NCI-H774 (cell line): ENCODE measurements at places on chromosomes 6 and 20.

DNA sequence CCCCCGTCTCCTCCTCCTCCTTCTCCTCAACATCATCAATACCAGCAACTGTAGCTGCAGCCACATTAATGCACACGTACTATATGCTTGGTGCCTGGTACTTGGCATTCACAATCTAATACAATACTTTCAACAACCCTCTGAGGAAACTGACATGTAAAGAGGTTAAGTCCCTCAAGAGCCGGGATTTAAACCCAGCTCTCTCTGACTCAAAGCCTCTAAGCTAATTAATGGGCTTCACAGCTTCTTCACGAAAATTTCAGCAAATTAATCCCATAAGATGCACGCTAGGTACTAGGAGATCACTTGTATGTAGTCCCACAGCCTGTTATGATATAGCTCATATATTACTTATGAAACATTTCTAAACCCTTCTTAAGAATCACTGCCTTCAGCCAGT, 73.1 kb upstream of the IPCEF1 start:
- DNase-seq = no peak

DNA sequence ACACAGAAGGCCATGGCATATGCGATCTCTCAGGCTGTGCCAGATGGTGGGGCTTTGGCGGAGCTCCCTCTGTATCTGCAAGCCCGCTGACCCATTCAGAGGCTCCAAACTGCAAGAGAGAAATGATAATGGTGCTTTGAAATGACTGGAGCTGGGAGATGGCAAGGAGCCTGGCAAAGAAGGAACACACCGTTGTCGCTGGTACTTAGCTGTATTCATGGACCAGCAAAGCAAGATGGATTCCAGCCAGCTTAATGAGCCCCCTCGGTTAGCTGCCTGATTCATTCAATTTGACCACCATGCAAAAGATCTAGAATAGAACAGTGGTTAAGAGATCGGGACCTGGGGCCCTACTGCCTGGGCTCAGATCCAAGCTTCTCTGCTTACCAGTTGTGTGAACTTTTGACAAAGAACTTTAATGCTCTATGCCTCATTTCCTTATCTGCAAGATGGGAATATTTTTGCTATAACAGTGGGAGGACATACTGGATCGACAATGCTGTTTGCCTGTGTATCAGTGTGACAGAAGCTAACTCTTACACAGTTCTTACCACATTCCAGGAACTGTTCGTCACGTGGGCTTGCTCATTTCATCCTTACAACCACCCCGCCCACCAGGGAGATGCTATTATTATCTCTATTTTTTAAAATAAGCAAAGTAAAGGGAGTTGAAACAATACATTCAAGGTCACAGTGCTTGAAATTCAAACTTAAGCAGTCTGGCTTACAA, 317.8 kb upstream of the SULF2 start:
- DNase-seq = no peak

GRCh38 chr6:137764464-137764863, 102.6 kb upstream of the TNFAIP3 start:
- DNase-seq = no peak

DNA sequence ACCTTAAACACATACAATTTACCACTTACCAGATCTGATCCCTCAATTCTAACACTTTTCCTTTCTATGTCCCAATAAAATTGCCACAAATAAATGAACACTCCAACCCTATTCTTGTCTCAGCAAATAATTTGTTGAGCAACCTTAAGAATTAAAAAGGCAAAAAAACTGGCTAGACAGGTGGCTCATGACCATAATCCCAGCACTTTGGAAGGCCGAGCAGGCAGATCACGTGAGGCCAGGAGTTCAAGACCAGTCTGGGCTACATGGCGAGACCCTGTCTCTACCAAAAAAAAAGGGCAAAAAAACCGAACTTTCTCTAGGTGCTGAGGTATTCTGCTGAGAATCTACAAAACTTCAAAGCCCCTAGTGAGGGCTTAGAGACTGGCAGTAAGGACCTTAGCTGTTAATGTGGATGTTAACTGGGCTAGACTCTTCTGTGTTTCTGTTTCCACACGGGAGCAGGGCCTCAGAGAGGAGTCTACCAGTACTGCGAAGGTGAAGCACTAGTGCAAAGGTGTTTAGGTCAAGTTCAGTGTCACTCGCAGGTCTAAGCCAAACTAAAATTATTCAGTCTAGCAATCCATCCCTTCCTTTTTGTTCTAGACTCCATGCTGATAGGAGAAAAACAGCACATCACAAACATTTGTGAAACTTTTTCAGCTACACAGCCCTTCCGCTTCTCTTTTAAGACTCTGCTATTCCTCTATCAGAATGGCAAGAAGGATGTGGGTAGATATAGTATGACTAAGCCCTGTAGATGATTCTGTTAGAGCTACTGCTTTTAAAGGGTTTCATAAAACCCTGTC, 2.6 kb downstream of the FASTKD5 start:
- DNase-seq = no peak

DNA sequence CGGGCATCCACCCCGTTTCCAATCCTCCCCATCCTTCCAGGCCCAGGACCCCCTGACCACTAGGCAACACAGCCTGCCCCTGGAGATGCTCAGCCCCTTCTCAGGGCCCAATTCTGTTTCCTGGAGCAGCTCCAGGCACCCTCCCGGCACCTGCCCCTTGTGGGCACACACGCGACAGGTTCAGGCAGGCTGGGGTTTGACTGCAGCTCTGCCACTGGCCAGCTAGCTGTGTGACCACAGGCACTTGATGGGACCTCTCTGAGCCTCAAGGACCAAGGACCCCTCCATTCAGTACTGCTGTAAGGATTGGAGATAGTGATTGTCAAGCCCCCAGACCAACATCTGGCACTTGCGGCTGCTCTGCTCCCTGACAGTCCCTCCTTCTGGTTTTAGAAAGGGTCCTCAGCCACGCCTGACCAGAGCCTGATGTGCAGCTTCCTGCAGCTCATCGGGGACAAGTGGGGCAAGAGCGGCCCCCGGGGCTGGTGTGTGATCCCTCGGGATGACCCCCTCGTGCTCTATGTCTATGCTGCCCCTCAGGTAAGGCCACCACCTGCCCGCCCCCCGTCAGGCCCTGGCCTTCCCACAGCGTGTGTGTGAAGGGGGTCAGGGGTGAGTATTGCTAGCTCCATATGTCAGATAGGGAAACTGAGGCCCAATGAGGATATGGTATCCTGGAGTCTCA, 21.7 kb downstream of the FGD2 start:
- DNase-seq = no peak

DNA sequence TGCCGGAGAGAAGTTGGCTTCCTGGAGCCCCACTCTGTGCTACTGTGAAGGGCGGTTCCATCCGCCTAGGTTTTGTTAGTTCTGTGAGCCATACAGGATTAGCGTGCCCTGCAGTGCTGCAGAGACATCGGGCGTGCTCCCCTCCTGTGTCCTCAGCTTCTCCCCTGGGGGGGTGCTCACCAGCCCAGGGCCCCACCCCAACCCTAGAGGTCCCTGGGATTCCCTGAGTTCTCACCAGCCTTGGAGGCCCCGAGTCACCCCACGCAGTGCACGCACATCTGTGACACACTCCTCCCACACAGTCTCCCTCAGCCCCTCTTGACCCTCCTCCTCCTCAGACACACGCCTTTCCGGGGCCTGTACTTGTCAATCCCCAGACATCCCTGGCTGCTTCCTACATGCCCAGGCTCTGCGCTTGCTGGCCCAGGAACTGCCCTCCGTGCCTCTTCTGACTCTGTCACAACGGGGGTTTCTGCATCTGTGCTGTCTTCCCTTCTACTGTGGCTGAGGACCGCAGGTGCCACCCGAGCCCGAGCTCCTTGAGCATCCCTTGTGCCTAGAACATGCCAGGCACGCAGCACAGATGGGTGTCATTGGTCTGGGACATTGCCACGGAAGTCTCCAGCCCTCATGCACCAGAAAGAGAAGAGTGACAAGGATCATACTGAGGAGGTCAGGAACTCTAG, 123.2 kb upstream of the RPS6KA2 start:
- no peak for DNase-seq

DNA sequence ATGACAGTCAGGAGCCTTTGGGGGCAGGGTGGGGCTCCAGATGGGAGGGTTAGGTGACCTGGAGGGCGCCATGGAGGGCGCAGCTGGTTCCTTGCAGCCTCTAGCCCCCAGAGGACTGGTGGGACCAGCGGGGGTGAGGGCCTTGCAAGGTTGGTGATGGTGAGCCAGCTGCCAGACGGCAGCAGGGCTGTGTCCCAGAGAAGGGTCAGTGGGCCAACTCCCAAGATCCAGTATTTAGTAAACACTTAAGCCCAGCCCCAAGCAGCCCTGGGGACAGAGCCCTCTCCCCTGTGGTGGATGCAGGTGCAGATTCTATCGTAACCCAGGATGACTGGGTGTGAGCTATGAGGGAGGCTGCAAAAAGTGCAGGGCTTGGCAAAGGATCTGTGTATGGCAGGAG, 201.5 kb upstream of the RNF24 start:
- DNase-seq = no peak

GRCh38 chr20:48578397-48579098, 249.3 kb downstream of the PREX1 start:
- DNase-seq = no peak

GRCh38 chr6:15752820-15753219, 90.0 kb upstream of the DTNBP1 start:
- DNase-seq = no peak

DNA sequence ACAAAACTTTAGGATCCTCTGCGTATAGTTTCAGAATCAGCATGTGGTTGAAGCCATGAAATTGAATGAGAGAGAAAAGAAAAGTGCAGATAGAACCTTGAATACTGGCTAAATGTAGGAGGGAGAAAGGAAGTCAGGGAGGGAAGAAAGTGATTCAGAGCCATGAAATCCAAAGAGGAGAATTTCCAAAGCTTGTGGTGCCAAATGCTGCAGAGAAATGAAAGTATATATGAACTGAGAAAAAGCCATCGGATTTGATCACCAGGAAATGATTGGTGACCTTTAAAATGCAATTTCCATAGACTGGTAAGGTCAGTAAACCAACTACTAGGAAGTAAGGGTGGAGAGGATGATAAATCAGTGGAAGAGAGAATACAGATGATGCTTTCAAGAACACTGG, 142.3 kb downstream of the TFAP2A start:
- no peak for DNase-seq

GRCh38 chr20:36624944-36625324, 19.4 kb downstream of the RAB5IF start:
- no peak for DNase-seq

DNA sequence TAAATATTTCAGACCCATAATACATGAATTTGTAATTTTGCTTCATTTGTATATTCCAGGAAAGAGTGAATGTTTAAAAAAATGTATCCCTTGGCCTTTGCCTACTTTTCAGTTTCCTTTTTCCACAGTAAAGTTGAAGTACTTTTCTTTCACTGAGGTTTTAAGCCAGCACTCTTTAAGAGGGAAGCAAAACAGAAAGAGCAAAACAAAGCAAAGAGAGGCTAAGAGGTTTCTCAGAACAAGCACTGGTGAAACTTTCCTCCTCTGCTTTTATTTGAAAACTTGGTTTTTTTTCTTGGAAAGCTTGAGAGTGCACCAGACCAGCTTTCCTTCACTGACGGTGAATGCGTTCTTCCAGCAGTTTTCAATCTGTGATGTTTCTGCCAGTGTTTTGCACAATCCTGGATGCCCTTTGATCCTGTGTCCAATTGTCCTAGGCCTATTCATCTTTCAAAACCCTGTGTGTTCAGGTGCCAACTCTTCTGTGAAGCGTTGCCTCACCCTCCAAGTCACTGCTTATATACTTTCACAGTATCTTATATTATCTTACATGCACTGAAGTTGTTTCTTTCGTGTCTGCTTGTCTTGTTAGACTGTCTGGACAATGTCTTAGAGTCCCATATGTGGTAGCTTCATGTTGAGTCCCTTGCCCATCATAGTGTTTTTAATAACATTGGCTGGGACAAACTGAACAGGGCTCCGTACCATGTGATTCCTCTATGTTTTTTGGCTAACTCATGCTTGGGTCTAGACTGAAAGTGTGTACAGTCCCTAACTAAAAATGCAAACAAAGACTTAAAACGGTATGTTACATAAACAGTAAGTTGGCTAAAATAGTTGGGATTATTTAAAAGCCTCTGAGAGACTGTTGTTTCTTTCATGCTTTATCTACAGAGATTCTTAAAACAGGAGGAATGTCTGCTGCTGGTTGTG, 1.9 kb downstream of the RNF217 start:
- DNase-seq = no peak

GRCh38 chr6:161401587-161402309, 127.9 kb upstream of the AGPAT4 start:
- no peak for DNase-seq

DNA sequence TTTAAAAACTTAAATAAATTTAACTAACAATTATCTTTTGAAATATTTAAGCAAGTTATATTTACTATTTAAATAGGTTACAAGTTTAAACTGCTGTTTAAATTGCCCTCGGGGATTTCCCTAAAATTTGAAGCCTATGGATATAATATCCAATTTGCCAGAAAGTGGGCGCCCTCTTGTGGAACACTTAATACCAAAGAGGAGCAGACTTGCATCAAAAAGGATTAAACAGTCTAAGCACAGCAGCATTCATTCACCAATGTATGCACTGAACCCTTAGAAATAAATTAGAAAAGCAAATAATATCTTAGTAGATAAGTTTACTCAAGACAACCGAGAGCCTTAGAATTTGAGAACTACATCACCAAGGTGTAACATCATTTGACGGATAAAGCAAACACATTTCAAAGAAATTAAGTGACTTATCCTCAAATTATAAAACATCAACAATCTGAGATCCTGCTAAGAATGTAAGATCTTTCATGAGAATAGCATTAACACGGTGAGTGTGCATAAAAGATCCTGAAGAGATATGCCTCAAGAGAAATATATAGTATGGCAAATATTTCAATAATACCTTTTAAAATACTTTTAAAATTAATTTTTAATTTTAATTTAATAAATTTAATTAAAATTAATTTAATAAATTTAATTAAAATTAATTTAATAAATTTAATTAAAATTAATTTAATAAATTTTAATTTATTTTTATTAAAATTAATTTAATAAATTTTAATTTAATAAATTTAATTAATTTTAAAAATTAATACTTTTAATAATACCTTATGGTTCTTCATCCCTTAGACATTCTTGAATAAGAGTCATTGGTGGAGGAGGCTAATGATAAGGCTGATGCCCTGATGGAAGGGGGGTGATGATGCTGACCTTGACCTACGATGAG, 11.5 kb upstream of the MEP1A start:
- DNase-seq = peak; percentile 62

DNA sequence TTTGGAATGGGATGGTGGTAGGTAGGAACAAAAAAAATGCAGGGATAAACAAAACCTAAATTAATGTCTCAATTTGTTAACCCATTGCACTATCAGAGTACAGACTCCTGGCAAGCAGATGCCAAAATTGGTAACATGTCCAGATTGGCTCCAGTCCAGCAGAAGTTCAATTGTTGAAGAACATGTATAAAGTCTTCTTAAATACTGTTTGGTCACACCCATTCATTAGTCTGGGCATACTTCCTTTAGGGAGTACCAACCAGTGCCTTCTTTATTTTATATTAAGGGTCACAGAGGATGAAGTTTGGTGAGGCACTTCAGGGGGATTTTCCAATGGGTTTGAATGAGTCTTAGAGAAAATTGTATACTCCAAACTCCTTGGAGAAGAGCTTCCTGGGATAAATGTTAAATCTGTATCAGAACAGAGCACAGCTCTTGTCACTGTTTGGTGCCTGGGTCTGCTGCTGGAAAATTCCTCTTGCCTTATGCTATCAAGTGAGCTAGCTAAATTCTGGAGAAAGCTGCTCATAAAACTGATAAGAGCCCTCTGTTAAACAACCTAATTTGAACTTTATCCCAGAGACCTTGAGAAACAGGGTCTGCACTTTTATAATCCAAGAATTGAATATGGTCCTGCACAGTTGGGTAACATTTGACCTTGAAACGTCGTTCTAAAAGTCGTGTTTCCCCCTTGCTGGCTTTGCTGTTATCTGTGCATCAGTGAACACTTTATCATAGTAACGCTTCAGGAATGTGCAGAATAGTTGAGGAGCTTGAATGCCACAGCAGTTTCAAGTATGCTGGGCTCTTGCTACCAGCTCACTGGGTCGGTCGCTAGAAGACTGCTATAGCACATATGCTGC, 334.1 kb upstream of the CITED2 start:
- DNase-seq = no peak
